SJCRH30 (cell line): ENCODE measurements at places on chromosomes 13 and 19. TPM values are rescaled to one million over a fixed set of nuclear protein-coding genes. Genes with fewer than 3 reads are reported as not detected.

DNA sequence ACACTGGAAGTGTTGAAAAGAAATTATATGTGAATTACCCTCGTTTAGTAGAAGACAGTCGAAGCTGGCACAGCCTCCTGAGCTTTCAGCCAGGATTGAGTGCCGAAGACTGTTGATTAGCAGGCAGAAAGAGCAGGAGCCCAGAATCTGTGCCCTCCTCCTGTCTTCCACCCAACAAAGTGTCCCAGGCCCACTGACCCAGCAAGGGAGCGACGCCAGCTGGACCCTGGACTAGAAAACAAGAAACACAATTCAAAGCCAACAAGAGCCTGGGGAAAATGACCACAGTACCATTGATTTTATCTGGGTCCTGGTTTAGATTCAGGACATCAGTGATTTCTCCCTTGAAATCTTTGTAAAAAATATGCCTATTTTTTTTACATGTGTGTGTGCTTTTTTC is 120.7 kb downstream of the RXFP2 start:
- H3K27me3 ChIP-seq = no peaks in the 10 kb centered on the region
- H3K4me1 ChIP-seq = no peaks in the 10 kb centered on the region
- H3K36me3 ChIP-seq = no peaks in the 10 kb centered on the region
- H3K4me3 ChIP-seq = no peak overlapping the region
- H3K27ac ChIP-seq = no peak overlapping the region

SIGLEC8 gene
- total RNA-seq = not detected in 2 replicates

DNA sequence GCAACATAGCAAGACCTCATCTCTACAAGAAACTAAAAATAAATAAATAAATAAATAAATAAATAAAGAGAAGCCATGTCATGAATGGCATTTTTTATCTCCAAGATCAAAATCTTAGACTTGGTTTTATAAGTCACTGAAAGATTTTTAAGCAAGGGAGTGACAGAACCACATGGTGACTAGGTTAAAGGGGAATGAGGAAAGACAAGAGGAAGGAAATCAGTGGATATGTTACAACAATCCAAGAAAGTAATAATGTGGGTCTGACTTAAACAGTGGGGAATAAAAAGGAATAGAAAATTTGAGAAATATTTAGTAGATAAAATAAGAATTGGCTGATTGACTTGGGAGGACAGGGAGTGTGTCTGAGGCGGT is 18.8 kb upstream of the MED4 start:
- no peaks in the 10 kb centered on the region for H3K36me3 ChIP-seq
- no peaks in the 10 kb centered on the region for H3K4me1 ChIP-seq
- no peak overlapping the region for H3K4me3 ChIP-seq
- no peaks in the 10 kb centered on the region for H3K27me3 ChIP-seq

DNA sequence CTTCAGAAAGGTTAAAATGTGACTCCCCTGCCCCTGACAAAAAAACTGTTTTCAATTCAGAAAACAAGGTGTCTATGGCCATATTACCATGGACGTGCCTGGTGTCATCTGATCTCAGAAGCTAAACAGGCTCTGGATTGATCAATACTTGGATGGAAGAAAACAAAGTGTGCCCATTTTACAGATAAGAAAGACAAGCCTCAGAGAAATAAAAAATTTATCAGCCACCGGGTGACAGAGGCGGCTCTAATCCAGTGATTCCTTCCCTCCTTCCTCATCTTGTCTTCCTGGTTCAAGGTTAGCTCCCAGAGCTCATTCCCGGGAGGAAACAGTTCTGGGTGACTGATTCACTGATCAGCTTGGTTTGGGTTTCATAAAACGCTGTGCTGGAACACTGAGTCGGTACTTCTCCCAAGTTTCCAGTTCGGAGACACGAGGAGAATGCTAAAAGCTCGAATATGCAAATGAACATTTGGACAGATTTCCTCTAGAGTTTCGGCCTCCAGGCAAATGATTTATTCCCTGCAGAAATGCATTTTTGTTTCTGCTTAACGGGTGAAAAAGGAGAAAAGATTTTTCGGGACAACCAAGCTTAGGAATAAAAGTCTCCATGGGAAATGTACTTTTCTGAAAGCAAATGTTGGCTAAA is 211.2 kb downstream of the UQCRFS1 start:
- H3K36me3 ChIP-seq = no peaks in the 10 kb centered on the region
- no peak for DNase-seq
- no peaks in the 10 kb centered on the region for H3K4me1 ChIP-seq
- no peaks in the 10 kb centered on the region; the same call in 1 of the 2 replicates for H3K27me3 ChIP-seq
- H3K27ac ChIP-seq = no peak overlapping the region

SERP2 gene
- total RNA-seq = not detected in 2 replicates

GRCh38 chr13:49248622-49249002 is 887 bp downstream of the CDADC1 start:
- H3K27me3 ChIP-seq = no peaks in the 10 kb centered on the region
- H3K27ac ChIP-seq = peak overlapping the region; percentile 66; the same call in 1 of the 2 replicates
- H3K4me3 ChIP-seq = peak overlapping the region; percentile 96
- no peaks in the 10 kb centered on the region for H3K4me1 ChIP-seq
- no peaks in the 10 kb centered on the region for H3K36me3 ChIP-seq
- no peak for DNase-seq

COX7A1 gene
- 0.61 TPM in 1 of 2 replicates, not detected in the other for total RNA-seq

- H3K4me3 ChIP-seq = no peak overlapping the region
- peak; percentile 58 for DNase-seq
- no peaks in the 10 kb centered on the region for H3K27me3 ChIP-seq
- peaks cover 26% of the 10 kb centered on the region for H3K4me1 ChIP-seq
Observed at GRCh38 chr19:13082192-13083007, 20.3 kb downstream of the LYL1 start.

DNA sequence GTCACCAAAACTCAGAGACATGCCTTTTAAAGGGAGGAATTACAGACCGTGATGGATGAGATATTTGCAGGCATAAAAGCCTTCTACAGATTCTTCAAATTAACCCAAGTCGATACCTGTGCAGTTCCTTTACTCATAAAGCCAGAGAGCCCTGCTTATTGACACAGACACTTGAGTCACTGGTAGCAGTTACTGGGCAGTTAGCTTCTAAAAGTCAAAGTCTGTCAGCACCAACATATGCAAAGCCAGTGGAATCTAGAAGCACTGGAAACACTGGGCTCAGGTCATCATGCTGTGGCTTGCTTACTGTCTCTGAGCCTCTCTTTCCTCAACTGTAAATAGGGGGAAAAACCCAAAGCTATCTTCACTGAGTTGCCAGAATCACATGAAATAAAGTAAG is 25.7 kb upstream of the LRCH1 start:
- DNase-seq = no peak
- no peak overlapping the region for H3K27ac ChIP-seq
- H3K4me1 ChIP-seq = no peaks in the 10 kb centered on the region
- H3K36me3 ChIP-seq = no peaks in the 10 kb centered on the region
- no peaks in the 10 kb centered on the region for H3K27me3 ChIP-seq

- H3K27me3 ChIP-seq = no peaks in the 10 kb centered on the region
- no peaks in the 10 kb centered on the region; the same call in 1 of the 2 replicates for H3K36me3 ChIP-seq
- DNase-seq = no peak
- no peak overlapping the region for H3K4me3 ChIP-seq
Observed at GRCh38 chr19:49520705-49521319, 7.0 kb upstream of the RCN3 start.

LRRC63 gene
- 0.06 TPM in 1 of 2 replicates, not detected in the other for total RNA-seq

NCAN gene
- total RNA-seq = 0.10 TPM in 1 of 2 replicates, not detected in the other

DNA sequence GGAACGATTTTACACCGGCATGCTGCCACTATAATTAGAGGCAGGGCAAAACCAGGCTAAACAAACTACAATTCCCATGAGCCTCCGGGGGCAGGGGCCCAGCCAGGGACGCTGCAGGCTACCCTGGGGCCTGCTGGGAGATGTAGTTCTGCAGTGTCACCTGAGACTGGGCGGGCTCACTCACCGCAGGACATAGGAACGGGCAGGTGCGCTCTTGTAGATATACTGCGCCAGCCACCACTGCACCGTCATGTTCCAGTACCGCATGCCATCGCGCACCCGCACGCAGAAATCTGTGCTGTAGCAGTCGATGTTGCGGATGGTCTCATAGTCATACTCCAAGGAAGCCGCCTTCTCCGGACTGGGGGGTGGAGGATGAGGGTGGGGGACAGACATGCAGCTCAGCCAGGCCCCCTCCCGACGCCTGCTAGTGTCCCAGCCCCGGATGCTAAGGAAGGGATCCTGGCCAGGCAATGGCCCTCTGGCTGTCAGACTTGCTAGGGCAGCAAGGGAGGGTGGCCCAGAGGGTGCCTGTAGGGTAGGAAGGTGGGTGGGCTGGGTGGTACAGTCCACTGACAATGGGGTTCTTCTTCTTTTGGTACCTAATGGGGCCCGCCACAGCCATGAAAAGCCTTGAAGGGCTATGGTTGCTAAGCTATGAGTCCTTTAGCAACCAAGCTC is 5.8 kb upstream of the TMC4 start:
- H3K27me3 ChIP-seq = no peaks in the 10 kb centered on the region
- DNase-seq = no peak
- H3K36me3 ChIP-seq = peaks cover 5% of the 10 kb centered on the region; the same call in 1 of the 2 replicates
- H3K4me1 ChIP-seq = peaks cover 2% of the 10 kb centered on the region; the same call in 1 of the 2 replicates

- no peaks in the 10 kb centered on the region; the same call in 1 of the 2 replicates for H3K36me3 ChIP-seq
- H3K4me3 ChIP-seq = no peak overlapping the region
- no peak overlapping the region for H3K27ac ChIP-seq
- no peak for DNase-seq
Observed at GRCh38 chr13:32542221-32542620, 3.6 kb upstream of the N4BP2L2 start.

GARIN5A gene
- 0.89 and 1.2 TPM in 2 replicates for total RNA-seq

GRCh38 chr19:28497137-28497536 is 715.8 kb downstream of the UQCRFS1 start:
- H3K4me1 ChIP-seq = no peaks in the 10 kb centered on the region
- no peaks in the 10 kb centered on the region for H3K36me3 ChIP-seq
- H3K4me3 ChIP-seq = no peak overlapping the region

ITPKC gene
- total RNA-seq = 7.2 and 7.3 TPM in 2 replicates

DNA sequence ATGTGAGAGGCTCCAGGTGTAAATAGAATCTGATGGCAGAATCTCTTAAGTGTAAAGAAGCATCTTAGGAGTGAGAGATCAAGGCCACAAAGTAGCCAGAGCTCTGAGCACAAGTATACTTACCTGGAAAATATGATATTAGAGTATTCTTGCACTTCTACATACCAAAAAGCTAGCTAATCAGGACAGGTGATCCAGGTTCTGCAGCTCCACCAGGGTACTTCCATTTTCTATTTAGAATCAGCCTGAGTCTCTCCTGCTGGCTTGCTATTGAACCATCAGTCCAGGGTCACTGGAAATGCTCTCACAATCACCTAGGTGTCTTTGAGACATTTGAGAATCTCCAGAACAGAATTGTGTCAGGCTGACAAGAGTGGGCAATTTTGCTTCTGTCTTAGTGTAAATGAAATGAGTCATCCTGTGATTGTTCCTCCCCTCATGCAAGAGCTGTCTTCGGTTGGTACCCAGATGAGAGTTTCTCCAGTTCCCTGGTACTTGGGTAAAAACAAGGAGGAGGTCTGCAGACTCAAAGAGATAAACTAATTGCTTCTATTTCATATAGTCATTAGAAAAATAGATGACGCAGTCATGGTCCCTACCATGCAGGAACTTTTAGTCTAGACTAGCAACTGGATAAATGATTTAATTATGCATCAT is 14.6 kb downstream of the ZNF254 start:
- H3K36me3 ChIP-seq = peaks cover 73% of the 10 kb centered on the region
- H3K27ac ChIP-seq = no peak overlapping the region
- H3K27me3 ChIP-seq = no peaks in the 10 kb centered on the region
- no peaks in the 10 kb centered on the region for H3K4me1 ChIP-seq
- H3K4me3 ChIP-seq = no peak overlapping the region

- no peak overlapping the region for H3K4me3 ChIP-seq
- no peaks in the 10 kb centered on the region for H3K36me3 ChIP-seq
- H3K27me3 ChIP-seq = no peaks in the 10 kb centered on the region
- no peak for DNase-seq
- no peak overlapping the region for H3K27ac ChIP-seq
- H3K4me1 ChIP-seq = no peaks in the 10 kb centered on the region
Observed at GRCh38 chr13:41458187-41458760, 924 bp downstream of the RGCC start.

CERS1 gene
- total RNA-seq = 6.1 TPM in 2 replicates

GRCh38 chr13:111957913-111958450 is 109.0 kb upstream of the SOX1 start:
- no peak overlapping the region for H3K4me3 ChIP-seq
- H3K27ac ChIP-seq = no peak overlapping the region
- no peaks in the 10 kb centered on the region for H3K27me3 ChIP-seq
- no peak for DNase-seq
- no peaks in the 10 kb centered on the region for H3K36me3 ChIP-seq
- peaks cover 9% of the 10 kb centered on the region for H3K4me1 ChIP-seq

DNA sequence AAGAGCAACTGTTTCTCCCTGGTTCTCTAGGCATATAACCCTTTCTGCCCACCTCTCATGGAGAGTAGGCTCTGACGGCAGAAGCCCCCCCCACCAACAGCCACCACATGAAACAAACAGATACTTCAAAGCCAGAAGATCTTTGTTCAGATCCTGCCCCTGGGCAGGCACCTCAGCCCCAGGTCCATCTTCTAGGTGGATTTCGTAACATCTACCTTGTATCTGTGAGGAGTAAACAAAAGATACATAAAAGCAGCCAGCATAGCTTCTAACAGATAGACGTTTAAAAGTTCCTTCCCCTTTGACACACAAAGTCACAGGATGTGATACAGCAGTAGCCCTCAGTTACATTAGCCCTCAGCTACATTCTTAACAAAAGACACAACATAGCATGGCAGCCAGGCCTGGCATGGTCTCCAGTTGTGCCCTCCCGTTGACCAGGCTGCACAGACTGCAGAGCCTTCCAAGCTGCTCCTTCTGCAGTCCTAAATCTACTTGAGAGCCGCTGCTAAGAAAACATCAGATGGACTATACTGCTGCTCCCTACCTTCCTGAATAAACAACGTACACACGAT is 35.4 kb downstream of the BRD4 start:
- H3K36me3 ChIP-seq = peaks cover 2% of the 10 kb centered on the region; the same call in 1 of the 2 replicates
- no peak overlapping the region for H3K4me3 ChIP-seq
- DNase-seq = no peak
- no peaks in the 10 kb centered on the region for H3K27me3 ChIP-seq
- H3K4me1 ChIP-seq = peaks cover 45% of the 10 kb centered on the region
- no peak overlapping the region for H3K27ac ChIP-seq

ACP7 gene
- not detected in 2 replicates for total RNA-seq

- no peaks in the 10 kb centered on the region for H3K36me3 ChIP-seq
- no peak for DNase-seq
- peaks cover 13% of the 10 kb centered on the region for H3K4me1 ChIP-seq
- no peak overlapping the region for H3K27ac ChIP-seq
- H3K27me3 ChIP-seq = no peaks in the 10 kb centered on the region
Observed at GRCh38 chr13:50378509-50379044, 363.3 kb downstream of the KCNRG start.

- H3K27me3 ChIP-seq = no peaks in the 10 kb centered on the region
- peak; percentile 31 for DNase-seq
- H3K4me3 ChIP-seq = no peak overlapping the region
- peaks cover 28% of the 10 kb centered on the region for H3K4me1 ChIP-seq
- H3K36me3 ChIP-seq = no peaks in the 10 kb centered on the region
Observed at GRCh38 chr13:98155475-98156109, 12.7 kb downstream of the FARP1 start.

- no peaks in the 10 kb centered on the region for H3K4me1 ChIP-seq
- DNase-seq = no peak
- no peak overlapping the region for H3K27ac ChIP-seq
Observed at GRCh38 chr13:101398191-101398590, 18.1 kb downstream of the NALCN start.

CCDC70 gene
- total RNA-seq = not detected in 2 replicates
